NCI-H1105 (cell line): ENCODE measurements at places on chromosomes 4 and X.

DNA sequence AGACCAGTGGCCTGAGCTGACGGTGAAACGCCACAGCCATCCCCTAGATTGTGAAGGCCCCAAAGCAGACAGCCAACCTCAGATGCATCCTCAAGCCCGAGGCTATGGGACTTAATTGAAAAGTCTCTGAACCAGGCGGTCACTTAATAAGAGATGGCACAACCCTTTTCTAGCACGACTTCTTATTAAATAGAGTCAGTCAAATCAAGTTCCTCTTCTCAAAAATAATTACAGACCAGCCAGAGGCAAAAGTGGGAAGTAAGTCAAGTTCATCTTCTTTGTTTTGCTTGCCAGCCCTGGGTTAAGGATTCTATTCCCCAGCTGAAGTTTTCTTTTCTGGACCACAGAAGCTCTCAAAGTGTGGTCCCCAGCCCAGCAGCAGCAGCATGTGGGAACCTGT, 9.7 kb upstream of the SH3KBP1 start:
- DNase-seq: no peak

- no peak for DNase-seq
Observed at GRCh38 chrX:134573683-134574035, 84.6 kb downstream of the PLAC1 start.

GRCh38 chr4:7255996-7256395, 63.7 kb downstream of the SORCS2 start:
- DNase-seq: no peak

DNA sequence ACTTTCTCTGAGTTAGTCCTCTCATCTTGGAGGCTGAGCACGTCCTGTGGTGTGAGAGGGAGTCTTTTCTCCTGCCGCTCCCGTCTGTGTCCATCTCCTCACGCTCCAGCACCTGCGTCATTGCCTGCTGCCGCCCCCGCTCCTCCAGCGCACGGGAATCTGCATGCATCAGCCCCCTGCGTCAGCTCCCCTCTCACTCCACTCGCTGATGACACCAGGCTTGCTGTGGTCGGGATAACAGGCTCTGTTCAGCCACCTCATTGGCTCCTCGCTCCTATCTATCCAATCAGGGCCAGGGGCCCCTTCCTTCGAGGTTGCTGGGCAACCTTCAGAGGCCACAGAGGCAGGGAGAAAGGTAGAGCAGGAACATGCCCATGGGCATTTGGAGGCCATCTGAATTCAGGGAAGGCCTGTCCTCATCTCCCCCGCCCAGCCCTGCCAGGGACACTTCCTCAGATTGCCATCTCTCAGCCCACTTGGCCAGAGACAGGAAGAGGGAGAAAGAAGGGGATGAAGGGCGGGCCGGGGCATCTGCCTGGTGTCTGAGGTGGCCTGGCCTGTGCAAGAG, 9.3 kb downstream of the ZNF185 start:
- no peak for DNase-seq

- no peak for DNase-seq
Observed at GRCh38 chrX:51697397-51697796, 12.9 kb upstream of the CENPVL1 start.

DNA sequence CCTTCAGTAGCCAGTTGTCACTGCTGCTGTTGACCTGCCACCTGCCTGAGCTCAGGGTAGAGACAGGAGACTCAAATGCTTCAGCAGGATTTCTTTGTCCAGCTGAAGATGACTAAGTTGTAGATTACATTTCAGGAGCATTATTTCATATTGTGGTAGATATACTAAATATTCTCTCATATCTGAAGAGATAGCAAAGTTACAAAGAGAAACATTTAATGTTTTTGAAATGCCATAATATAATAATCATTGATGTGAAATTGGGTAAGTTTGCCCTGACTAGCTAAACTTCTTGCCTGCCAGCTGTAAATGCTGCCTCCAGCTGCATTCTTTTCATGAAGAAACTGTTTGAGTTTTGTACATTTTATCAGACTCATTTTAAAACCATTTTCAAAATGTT, 247.6 kb upstream of the CNKSR2 start:
- no peak for DNase-seq

GRCh38 chr4:182201871-182202270, 41.3 kb upstream of the TENM3 start:
- no peak for DNase-seq

DNA sequence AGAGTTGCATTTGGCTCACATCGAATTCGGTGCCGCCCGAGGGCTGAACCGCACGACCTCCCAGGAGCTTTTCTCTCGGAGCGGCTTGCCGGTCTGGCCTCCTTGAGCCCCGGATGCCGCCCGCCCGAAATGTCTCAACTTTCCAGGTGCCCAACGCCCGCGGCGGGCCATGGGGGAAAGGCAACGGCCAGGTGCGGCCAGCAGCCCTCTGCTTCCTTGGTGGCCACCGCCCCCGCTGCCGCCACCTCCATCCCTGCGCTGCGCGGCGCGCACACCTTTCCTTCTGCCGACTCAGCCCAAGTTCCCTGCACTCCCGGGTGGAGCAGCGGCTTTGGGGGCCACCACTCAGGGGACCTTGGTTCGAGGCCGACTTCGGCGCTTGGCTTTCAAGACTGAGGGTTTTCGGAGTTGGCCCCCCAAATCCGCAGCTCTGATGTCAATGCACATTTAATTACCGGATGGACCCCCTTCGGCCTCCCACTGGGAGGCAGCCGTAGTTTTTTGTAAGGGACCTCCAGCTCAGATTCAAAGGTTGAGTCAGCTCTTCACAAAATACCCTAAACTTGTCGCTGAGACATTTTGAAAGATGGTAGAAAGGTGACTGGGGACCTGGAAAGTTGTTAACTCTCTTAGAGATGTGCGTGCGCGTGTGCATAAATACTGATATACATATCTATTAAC, 1.1 kb downstream of the AFF2 start:
- DNase-seq: peak; percentile 62

DNA sequence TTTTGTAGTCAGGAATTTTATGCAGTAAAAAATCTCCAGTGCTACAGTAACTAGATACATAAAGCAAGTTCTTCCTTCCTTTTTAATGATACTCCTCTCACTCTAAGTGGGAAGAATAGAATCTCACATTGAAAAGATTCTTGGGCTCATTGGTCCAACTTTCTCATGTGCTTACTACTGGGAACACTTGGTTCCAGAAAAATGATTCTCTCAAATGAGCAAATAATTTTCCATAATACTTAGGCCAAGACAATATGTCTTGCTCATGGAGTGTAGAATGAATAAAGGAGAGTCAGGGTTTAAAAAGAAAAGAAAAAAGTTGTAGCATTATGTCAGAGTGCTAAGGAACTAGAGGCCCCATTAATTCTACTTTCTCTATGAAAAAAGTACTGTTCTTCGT, 197.8 kb downstream of the RASL11B start:
- no peak for DNase-seq

GRCh38 chr4:100428051-100428450, 89.8 kb downstream of the EMCN start:
- DNase-seq: no peak

DNA sequence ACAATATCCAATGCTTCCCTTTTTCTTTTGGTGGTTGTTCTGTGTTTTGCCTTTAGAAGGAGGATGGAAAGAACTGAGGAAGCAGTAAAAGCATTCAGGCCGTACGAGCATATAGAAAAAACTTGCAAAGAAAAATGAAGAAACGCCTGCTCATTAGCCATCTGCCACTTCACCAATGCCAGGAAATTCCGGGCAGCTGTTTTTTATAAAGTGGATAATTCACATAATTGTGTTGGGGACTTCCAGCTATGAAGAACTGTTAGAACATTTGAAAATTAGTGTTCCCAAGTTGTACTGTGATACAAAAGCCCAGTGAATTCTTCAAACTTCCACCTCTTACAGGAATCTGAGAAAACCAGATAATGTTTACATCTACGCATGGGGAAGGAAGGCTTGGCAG, 11.7 kb downstream of the RELL1 start:
- no peak for DNase-seq

GRCh38 chrX:49309401-49309981, 6.0 kb downstream of the GAGE10 start:
- DNase-seq: no peak

- no peak for DNase-seq
Observed at GRCh38 chr4:136441629-136442282, 1090.5 kb downstream of the PCDH18 start.

DNA sequence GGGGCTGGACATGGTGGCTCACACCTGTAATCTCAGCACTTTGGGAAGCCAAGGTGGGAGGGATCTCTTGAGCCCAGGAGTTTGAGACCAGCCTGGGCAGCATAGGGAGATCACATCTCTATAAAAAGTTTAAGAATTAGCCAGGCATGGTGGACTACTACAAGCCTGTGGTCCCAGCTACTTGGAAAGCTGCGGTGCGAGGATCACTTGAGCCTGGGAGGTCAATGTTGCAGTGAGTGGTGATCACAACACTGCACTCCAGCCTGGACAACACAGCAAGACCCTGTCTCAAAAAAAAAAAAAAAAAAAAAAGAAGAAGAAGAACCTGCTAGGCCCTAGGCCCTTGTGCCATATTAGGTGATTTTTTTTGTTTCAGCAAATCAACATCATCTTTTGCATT, 12.2 kb downstream of the SRD5A3 start:
- DNase-seq: no peak

DNA sequence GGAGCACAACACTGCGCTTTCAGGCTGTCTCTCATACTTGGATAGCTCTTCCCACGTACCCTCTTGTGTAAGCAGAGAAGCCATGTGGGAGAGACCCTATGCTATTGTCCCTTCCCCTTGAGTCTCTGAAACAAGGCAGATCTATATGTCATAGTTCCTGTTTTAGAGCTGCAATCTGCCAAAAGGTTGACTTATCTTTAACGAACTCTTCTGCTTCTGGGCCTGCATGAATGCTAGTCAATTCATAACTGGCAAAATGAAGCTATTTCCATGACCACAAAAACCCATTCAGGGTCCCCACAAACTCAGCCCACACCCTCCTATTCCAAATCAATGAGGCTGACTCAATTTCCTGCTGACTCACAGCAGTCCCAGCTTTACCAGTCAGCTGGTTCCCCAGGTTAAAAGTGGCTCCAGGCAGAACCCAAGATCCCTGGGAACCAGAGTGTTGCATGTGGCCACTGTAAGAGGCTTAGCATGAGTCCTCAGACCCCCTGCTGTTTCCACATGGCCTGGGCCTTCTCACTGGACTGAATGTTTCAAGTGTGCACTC, 25.3 kb upstream of the SOD3 start:
- DNase-seq: no peak

DNA sequence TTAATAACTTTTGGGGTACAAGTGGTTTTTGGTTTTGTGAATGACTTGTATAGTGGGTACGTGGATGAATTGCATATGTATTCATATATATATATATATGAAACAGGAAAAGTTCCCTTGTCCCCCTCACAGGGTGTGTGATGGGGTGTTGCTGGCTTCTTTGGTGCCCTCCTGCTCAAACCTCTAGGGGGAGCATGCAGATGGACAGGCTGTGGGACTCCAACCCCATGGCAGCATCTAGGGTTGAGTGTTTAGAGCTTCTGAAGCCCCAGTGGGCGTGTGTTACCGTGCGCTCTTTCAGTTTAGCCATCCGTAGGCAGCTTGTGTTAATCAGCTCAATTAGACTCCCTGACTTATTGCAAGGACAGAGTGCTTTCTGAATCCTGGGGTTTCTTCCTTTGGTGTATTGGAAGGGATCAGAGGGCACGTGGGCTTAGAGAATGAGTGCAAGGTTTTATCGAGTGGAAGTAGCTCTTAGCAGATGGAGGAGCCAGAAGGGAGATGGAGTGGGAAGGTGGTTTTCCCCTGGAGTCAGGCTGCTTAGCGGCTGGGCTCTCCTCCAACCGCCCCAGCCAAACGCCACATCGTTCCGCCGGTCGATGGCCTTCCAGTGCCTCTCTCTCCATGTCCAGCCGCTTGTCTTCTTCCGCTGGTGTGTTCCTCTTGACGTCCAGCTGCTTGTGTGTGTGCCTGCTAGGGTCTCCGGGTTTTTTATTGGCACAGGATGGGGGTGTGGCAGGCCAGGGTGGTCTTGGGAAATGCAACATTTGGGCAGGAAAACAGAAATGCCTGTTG, 674.4 kb upstream of the LCORL start:
- DNase-seq: no peak

- DNase-seq: no peak
Observed at GRCh38 chr4:95204873-95205272, 343.9 kb downstream of the UNC5C start.

DNA sequence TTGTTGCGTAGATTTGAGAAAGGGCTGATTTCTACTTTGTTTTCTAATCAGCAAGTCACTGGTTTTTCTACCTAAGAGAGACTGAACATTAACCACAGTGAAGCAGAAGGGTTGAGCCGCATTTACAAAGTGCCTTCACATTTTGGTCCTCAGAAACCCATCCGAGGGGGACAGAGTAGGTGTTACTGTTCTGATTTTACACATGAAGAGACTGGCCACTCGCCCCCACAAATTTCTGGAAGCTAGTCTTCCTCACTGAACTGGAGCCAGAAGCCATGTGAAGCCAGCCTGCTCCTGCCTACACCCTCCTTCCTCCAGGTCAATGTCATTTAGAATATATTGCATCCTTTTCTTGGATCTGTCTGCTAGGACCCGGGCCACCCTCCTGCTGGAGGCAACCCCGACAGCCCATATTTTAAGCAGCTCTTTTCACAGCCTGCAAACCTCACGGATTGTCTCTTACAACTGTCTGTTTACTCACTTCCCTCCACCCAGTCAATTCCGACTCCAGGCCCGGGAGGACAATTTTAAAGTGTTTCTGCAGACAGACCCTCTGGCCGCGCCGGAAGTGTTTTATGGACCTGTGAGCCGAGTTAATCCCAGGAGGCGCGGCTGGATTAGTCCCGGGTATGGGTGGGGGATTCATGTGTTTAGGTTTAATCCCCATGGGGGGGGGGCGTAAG, 73.2 kb upstream of the BCOR start:
- peak; percentile 12 for DNase-seq

DNA sequence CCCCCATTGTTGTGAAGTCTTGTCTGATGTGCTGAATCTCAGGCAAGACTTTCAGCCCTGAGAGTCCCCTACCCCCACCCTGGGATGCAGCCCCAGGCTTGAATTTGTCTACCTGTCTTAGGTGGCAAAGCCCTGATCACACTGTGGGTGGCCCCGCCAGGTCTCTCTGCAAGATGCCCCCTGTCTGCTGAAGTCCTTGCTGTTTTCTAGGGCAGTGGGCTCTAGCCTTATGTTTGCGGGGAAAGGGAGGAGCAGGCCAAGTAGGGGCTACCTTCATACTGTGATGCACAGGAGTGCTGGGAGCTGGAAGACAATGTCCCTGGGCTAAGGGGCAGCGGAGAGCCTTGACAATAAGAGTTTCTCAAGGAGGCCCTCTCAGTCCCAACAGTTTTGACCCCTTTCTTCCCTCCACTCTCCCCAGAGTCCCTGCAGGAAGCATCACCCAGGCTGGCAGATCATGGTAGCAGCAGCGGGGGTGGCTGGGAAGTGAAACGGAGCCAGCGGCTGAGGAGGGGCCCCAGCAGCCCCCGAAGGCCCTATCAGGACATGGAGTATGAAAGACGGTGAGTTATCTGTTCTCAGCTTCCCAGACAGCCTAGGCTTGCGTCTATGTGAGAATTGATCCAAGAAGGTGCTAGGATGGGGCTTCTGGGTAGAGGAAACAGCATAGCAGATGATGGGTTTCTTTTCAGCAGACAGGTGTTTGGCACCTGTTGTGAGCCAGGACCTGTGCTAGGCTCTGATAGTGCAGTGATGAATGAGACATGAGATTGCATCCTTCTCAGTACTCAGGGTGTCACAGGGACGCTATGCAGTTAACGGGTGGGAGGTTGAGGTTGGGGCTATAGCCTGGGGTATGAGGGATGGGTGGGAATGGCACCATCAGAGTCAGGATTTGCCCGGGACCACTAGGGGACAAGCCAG, 2.2 kb downstream of the RBM10 start:
- DNase-seq: no peak
